ENCODE measurements at places on chromosomes 6 and 20.

GRCh38 chr6:39929733-39930461 is 4.4 kb downstream of the MOCS1 start:
- H3K36me3 ChIP-seq, result peaks cover 3% of the 10 kb centered on the region
- H3K27me3 ChIP-seq, result peaks cover 21% of the 10 kb centered on the region
- H3K27ac ChIP-seq, result no peak overlapping the region
- DNase-seq, result no peak

- no peaks in the 10 kb centered on the region for H3K27me3 ChIP-seq
- H3K4me1 ChIP-seq, result peaks cover 2% of the 10 kb centered on the region
- DNase-seq, result no peak
- no peak overlapping the region for H3K4me3 ChIP-seq
- H3K36me3 ChIP-seq, result peaks cover 8% of the 10 kb centered on the region
- H3K27ac ChIP-seq, result no peak overlapping the region
Measured at GRCh38 chr20:45392733-45393132, 14.6 kb upstream of the TP53TG5 start.

- H3K27me3 ChIP-seq, result no peaks in the 10 kb centered on the region
- no peaks in the 10 kb centered on the region for H3K36me3 ChIP-seq
- H3K4me3 ChIP-seq, result no peak overlapping the region
- DNase-seq, result no peak
- no peaks in the 10 kb centered on the region for H3K4me1 ChIP-seq
Measured at GRCh38 chr6:84728602-84729001, 35.8 kb downstream of the TBX18 start.

- peak within 1 kb of the TSS; percentile 92 for H3K27ac ChIP-seq
- peak; percentile 58 for DNase-seq
- H3K36me3 ChIP-seq, result peaks cover 67% of the 10 kb centered on the region
Measured at GRCh38 chr6:33276864-33277662, at the start of gene B3GALT4. TSS of gene B3GALT4 (plus strand) at chr6:33277123. CDS start at chr6:33277420, 297 bp downstream.

DNA sequence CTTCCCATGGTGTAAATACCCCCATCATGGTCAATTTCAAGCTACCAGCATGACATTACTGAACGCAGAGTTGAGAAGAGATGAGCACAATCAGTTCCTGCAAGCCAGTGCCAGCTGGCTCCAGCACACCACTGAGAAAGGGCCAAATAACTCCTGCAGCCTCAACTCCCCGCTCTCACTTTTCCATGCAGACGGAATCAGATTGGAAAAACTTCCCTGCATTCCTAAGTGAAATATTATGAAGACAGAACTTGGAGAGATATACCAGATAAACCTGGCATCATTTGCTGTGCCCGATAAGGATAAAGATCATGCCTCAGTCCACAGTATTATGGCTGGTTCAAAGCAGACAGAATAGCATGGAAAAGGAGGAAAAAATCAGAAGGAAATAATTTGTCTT is 56.7 kb downstream of the FILIP1 start:
- no peak overlapping the region for H3K27ac ChIP-seq
- no peak overlapping the region for H3K4me3 ChIP-seq
- H3K4me1 ChIP-seq, result no peaks in the 10 kb centered on the region
- DNase-seq, result no peak
- H3K27me3 ChIP-seq, result peaks cover 19% of the 10 kb centered on the region

DNA sequence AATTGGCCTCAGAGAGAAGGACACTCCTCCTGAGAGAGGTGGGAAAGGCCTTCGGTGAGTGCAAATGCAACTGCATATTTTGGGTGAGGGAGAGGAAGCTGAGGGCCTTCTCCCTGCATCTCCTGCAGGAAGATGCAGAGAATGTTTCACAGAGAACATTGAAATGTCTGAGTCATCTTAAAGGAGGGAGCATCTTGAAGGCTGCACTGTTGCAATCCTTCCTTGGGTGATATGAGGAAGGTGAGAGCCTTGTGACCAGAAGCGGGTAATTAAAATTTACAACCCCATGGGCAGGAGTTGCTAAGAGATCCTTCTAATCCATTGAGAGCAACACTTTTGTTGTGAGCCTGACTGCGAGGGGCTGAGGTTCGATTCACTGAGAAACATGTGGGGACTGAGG is 375.7 kb upstream of the MARCKS start:
- no peak overlapping the region for H3K27ac ChIP-seq
- no peak for DNase-seq
- H3K36me3 ChIP-seq, result no peaks in the 10 kb centered on the region

GRCh38 chr6:118764766-118765165 is 113.4 kb upstream of the CEP85L start:
- peaks cover 14% of the 10 kb centered on the region for H3K4me1 ChIP-seq
- no peak overlapping the region for H3K4me3 ChIP-seq
- H3K27me3 ChIP-seq, result no peaks in the 10 kb centered on the region
- DNase-seq, result no peak
- no peak overlapping the region for H3K27ac ChIP-seq

- peaks cover 3% of the 10 kb centered on the region for H3K4me1 ChIP-seq
- no peak for DNase-seq
- H3K27me3 ChIP-seq, result no peaks in the 10 kb centered on the region
- no peak overlapping the region for H3K4me3 ChIP-seq
- peak overlapping the region; percentile 49 for H3K27ac ChIP-seq
Measured at GRCh38 chr20:45355209-45356084, 7.2 kb upstream of the SDC4 start.

GRCh38 chr6:55617272-55617671 is 38.3 kb upstream of the HMGCLL1 start:
- no peak overlapping the region for H3K27ac ChIP-seq
- H3K4me1 ChIP-seq, result no peaks in the 10 kb centered on the region
- no peaks in the 10 kb centered on the region for H3K27me3 ChIP-seq
- H3K4me3 ChIP-seq, result no peak overlapping the region
- no peak for DNase-seq

DNA sequence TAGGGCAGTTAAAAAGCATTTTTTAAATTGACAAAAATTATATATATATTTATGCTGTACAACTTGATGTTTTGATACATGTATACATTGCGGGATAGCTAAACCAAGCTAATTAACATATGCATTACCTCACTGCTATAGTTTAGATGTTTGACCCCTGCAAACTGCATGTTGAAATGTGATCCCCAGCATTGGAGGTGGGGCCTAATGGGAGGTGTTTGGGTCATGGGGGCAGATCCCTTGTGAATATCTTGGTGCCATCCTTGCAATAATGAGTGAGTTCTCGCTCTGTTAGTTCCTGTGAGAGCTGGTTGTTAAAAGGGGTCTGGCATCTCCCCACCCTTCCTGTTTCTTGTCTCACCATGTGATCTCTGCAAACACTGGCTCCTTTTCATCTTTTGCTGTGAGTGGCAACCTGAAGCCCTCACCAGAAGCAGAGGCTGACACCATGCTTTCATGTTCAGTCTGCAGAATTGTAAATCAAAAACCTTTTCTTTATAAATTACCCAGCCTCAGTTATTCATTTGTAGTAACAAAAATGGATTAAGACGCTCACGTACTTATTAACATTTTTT is 111.8 kb downstream of the MCHR2 start:
- H3K36me3 ChIP-seq, result no peaks in the 10 kb centered on the region
- H3K27me3 ChIP-seq, result peaks cover 9% of the 10 kb centered on the region
- no peaks in the 10 kb centered on the region for H3K4me1 ChIP-seq
- DNase-seq, result no peak

- no peaks in the 10 kb centered on the region for H3K4me1 ChIP-seq
- no peak overlapping the region for H3K4me3 ChIP-seq
- no peak for DNase-seq
- no peaks in the 10 kb centered on the region for H3K36me3 ChIP-seq
- no peak overlapping the region for H3K27ac ChIP-seq
- no peaks in the 10 kb centered on the region for H3K27me3 ChIP-seq
Measured at GRCh38 chr20:14832630-14833029, 495.2 kb upstream of the FLRT3 start.

GRCh38 chr6:24009319-24009718 is 116.7 kb upstream of the NRSN1 start:
- no peaks in the 10 kb centered on the region for H3K27me3 ChIP-seq
- no peaks in the 10 kb centered on the region for H3K36me3 ChIP-seq
- no peaks in the 10 kb centered on the region for H3K4me1 ChIP-seq
- no peak for DNase-seq
- no peak overlapping the region for H3K27ac ChIP-seq

DNA sequence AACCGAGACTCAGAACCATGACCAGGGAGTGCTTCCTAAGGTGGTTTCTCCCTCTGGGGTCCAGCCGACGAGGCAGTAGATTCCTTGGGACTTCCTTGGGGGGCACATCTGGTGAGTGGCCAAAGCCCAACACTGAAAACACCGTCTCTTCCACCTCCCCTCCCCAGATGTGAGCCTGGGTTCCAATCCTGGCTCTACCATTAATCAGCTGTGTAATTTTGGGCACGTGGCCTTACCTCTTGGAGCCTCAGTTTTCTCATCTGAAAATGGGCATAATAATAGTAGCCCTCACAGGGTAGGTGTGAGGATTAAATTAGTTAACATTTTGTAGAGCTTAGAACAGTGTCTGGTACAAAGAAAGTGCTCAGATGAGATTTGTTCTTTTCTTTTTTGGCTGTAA is 5.5 kb downstream of the FAM110A start:
- peaks cover 9% of the 10 kb centered on the region for H3K36me3 ChIP-seq
- no peak overlapping the region for H3K4me3 ChIP-seq
- H3K4me1 ChIP-seq, result peaks cover 46% of the 10 kb centered on the region
- no peaks in the 10 kb centered on the region for H3K27me3 ChIP-seq
- no peak for DNase-seq
- no peak overlapping the region for H3K27ac ChIP-seq

- peaks cover 4% of the 10 kb centered on the region for H3K36me3 ChIP-seq
- H3K27me3 ChIP-seq, result no peaks in the 10 kb centered on the region
- no peak overlapping the region for H3K27ac ChIP-seq
- no peak overlapping the region for H3K4me3 ChIP-seq
- peaks cover 8% of the 10 kb centered on the region for H3K4me1 ChIP-seq
- DNase-seq, result no peak
Measured at GRCh38 chr6:53524455-53524815, 20.5 kb downstream of the GCLC start.

DNA sequence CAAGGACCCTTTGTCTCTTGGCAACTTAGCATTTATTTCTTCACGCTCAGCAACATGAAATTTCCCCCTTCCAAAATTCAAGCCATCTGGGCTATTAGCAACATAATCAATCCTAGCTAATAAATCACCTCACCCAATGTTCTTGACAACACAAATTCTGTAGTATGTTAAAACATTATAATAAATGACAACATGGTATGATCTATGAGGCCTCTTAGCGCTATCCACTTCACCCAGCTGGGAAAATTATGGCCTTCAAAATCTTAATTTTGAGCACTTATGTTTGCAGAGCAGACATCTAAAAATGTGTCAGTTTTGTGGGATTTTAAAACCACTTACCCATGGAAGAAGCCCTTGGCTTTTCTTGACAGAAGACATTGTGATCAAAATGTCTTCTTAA is 181.9 kb downstream of the HDGFL1 start:
- no peaks in the 10 kb centered on the region for H3K36me3 ChIP-seq
- no peaks in the 10 kb centered on the region for H3K4me1 ChIP-seq
- H3K27me3 ChIP-seq, result no peaks in the 10 kb centered on the region
- no peak for DNase-seq
- H3K27ac ChIP-seq, result no peak overlapping the region
- no peak overlapping the region for H3K4me3 ChIP-seq

DNA sequence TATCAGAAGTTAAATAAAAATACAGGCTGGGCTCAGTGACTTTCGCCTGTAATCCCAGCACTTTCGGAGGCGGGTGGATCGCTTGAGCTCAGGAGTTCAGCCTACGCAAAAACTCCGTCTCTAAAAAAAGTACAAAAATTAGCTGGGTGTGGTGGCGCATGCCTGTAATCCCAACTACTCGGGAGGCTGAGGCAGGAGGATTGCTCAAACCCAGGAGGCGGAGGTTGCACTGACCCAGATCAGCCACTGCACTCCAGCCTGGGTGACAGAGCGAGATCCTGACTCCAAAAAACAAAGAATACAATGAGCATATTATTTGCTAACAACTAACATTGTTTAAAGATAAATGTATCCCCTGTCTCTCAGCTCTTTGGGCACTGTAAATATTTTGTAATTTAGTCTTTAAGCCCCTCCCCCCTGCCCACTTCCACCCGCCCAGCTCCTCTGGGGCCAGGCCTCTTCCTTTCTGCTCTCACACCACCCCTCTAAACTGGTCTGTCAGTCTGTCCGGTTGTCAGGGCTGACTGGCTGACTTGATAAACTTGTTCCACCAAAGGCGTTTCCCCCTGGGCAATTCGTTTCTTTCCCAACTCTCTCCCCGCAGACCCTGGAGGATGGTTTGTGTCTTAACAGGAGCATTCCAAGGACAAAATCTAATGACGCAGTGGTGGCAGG is 62.4 kb upstream of the QKI start:
- no peaks in the 10 kb centered on the region for H3K4me1 ChIP-seq
- H3K4me3 ChIP-seq, result no peak overlapping the region
- peaks cover 7% of the 10 kb centered on the region for H3K27me3 ChIP-seq

DNA sequence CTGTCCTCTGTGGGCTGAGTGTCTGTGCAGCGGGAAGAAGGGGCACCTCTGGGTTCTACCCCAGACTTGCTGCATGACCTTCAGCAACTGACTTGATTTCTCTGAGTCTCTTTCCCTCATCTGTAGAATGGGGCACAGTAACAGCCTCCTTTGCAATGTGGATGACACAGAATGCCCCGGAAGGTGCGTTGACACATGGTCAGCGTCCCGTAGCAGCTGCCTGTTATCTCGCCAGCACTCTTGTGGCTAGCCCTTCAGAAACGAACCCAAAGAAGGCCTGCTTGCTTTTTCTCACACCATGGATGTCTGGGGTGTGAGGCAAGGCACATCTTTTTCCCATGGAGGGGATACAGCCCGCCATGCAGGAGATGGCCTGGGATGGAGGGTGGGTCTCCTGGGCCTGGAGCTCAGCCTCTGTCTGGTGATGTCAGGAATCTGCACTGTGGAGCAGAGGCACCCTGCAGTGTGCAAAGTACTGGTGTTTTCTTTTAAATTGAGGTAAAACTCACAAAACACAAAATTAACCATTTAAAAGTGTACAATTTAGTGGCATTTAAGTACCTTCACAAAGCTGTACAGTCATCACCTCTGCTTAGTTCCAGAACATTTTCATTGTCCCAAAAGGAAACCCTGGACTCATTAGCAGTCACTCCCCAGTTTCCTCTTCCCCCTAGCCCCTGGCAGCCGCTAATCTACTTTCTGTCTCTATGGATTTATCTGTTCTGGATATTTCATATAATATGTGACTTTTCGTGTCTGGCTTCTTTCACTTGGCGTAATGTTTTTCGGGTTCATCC is 59.8 kb upstream of the FAM83D start:
- peak overlapping the region; percentile 85 for H3K27ac ChIP-seq
- peaks cover 48% of the 10 kb centered on the region for H3K36me3 ChIP-seq
- peaks cover 60% of the 10 kb centered on the region for H3K4me1 ChIP-seq
- H3K27me3 ChIP-seq, result no peaks in the 10 kb centered on the region

DNA sequence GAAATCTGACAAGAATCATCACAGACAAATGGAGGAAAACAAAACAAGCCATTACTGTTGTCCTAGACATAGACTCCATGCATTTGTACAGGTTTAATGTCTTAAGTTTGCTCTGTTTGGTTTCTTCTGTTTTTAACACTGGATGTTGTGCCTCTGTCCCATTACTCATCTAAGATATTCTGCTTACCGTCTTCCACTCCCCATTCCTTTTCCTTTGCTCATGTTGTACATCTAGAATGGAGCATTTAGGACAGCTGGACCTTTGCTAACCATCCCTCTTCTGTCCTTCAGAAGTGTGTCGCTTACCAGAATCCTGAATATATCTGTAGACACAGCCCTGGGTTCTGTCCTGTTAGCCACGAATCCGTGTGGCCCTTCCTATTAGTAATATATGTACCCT is 35.2 kb downstream of the RAB22A start:
- H3K4me1 ChIP-seq, result peaks cover 23% of the 10 kb centered on the region
- no peak overlapping the region for H3K27ac ChIP-seq
- DNase-seq, result no peak
- H3K36me3 ChIP-seq, result peaks cover 27% of the 10 kb centered on the region

Data from effector memory CD8-positive, alpha-beta T cell (primary cell).